ENCODE measurements at places on chromosomes 4 and X.

DNA sequence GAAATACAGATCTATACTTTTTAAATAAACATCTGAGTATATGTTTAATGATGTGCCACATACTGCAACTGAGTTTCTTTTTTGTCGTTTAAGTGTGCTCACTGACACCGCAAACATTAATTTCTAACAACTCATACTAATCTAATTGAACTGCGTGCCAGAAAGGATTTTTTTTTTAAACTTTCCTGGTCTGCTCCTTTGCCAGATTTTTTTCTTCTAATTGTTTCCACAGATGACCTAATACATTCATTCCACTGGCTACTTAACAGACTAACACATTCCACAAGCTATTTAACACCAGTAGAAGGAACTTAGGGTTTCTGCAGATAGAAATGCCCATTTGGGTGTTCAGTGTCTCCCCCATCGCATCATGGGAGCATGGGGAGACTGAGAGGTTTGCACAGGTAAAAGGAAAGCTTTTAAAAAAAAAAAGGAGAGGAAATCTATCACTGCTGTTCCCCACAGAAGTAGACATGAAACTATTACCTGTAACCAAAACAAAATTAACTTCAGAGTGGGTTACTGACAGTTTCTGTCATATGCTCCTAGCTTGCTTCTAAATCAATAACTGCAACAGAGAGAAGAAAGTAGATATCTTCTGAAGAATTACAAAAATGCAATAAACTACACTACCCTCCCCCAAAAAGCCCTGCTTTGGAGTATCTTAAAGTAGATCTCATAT is 31.6 kb downstream of the SH3KBP1 start:
- no peak for DNase-seq

GRCh38 chr4:3615386-3616286 is 83.4 kb upstream of the LRPAP1 start:
- peak; percentile 9 for DNase-seq

DNA sequence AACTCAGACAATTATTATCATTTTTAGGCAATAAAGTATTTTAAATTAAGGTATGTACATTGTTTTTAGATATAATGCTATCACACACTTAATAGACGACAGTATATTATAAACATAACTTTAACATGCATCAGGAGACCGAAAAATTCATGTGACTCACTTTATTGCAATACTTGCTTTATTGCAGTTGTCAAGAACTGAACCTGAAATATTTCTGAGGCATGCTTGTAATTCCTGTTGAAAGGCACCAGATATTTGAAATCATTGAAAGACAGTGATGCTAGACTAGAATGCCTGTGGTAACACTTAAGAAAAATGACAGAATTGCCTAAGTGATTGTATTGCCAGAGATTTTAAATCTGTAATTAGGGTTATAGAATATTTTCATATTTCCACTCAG is 175.6 kb upstream of the MAGEB2 start:
- no peak for DNase-seq

DNA sequence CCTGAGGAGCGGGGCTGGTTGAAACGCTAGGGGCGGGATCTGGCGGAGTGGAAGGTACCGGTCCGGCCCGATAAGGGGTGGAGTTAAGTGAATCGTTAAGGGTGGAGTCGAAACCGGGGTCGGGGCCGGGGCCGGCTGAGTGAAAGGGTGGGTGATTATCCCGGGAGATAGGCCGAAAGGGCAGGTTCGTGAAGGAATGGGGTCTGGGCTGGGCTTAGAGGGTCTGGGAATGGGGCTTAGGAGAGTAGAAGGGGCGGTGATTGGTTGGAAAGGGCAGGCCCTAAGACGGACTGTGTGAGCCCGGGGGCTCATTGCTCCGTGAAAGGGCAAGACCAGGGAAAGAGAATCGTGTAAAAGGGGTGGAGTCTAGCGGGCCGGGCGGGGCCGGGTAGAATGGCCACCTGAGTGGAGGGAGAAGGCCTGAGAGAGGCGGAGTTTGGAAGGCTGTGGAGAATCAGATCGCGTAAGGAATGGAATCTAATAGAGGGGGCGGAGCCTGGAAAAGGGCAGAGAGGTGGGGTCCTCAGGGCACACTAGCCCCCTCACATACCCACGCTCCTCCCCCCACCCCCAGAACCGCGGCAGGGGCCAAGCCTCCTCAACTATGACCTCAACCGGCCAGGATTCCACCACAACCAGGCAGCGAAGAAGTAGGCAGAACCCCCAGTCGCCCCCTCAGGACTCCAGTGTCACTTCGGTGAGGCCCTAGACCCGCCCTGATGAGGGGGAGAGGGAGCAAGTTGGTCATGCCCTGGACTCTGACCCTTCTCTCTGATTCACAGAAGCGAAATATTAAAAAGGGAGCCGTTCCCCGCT is 430 bp downstream of the HDAC6 start:
- DNase-seq: peak; percentile 77

DNA sequence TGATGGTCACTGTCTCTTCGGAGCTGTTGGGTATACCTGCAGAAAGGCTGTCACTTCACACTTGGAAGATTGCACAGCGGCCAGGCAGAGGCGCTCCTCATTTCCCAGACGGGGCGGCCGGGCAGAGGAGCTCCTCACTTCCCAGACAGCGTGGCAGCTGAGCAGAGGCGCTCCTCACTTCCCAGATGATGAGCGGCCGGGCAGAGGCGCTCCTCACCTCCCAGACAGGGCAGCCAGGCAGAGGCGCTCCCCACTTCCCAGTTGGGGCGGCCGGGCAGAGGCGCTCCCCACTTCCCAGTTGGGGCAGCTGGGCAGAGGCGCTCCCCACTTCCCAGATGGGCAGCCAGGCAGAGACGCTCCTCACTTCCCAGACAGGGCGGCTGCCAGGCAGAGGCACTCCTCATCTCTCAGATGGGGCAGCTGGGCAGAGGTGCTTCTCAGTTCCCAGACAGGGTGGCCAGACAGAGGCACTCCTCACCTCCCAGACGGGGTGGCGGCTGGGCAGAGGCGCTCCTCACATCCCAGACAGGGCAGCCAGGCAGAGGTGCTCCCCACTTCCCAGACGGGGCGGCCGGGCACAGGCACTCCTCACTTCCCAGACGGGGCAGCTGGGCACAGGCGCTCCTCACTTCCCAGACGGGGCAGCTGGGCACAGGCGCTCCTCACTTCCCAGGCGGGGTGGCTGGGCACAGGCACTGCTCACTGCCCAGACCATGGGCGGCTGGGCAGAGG is 18.8 kb downstream of the PABPC1L2B start:
- DNase-seq: no peak

DNA sequence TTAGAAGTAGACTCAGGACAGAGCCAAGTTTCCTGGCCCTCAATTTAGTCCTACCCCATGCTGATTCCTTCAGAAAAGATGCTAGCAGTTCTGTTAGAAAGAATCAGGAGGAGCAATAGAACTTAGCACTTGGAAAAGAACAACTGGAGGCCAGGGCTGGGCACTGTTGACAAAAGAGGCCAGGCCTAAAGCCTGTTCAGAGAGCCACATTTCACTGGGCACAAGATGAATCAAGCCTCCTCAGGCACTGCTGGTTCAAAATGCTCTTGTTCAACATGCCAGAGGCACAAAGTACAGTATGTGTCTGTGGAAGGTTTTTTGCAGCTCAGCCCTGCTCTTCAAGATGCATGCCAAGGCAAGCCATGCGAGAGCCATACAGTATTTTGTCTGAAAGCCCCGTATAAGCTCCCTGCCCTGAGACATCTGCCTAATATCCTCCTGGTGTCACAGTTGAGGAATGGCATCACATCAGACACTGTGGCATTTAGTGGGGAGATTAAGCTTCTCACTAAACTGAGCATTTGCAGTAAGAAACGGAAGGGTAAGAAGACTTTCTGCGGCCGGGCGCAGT is 53.7 kb downstream of the RASL11B start:
- DNase-seq: no peak

GRCh38 chr4:150005537-150005936 is 72.7 kb upstream of the DCLK2 start:
- no peak for DNase-seq

DNA sequence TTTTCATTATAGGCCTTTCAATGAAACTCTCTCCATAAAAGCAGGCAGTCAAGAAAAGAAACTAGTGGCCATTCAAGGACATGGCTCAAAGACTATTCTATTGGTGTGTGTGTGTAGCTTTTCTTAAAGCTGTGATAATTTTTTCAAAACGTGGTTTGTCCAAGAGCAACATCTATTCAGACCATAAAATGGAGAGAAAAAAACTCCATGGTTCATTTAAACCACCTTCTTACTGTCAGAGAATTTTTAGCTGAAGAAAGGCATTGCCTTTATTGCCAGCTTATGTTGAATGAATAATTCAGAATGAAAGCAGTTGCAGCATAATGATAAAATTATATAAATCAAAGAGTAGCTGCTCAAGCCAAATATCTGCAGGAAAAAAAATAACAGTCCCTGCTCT is 325.5 kb downstream of the PCDH18 start:
- DNase-seq: no peak

DNA sequence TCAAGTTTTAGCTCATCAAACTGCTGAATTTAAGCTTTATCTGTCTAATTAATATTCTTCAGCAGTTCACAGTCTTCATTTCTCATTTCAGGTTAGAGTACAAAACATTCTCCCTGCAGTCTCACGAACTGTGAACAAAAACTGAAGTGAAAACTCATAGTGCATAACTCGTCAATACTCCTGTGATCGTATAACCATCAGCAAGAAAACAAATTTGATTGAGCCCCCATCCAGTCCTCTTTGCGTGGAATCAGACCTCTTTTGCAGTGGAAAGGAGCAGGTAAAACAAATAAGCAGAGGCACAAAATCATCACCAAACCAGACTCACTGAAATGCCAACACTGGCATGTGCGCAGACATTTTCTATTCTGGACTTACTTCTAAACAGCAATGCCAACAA is 12.7 kb downstream of the ADAM29 start:
- DNase-seq: no peak

DNA sequence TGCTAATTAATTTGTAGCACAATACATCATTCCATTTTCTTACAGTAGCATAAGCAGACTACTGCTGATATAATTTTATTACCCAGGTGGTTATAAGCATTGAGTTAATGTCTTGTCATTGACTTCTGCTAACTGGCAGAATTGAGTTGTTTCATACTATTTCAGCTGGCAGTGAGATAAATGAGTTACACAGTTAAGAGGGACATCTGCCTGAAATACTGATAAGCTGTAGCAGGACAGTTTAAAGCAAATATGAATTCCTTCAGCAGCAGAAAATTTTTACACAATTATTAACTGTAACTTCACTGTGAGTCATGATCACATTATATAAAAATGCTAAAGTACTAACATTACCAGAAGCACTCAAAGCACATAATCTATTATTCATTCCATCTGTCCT is 326.8 kb downstream of the INPP4B start:
- no peak for DNase-seq

DNA sequence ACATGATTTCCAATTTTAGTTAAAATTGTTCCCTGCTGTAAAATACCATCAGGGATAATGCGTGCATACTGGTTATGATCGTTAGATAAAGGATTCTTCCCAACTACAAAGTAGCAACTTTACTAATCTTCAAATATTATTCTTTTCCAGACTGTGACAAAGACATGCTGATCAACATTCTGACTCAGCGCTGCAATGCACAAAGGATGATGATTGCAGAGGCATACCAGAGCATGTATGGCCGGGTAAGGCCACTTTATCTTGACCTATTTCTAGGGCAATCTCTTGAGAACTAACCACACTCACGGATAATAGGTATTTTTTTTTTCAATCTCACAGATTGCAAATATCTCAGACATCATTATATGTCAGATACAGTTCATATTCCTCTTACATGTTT is 47.0 kb downstream of the ANXA10 start:
- no peak for DNase-seq

- DNase-seq: no peak
Observed at GRCh38 chr4:171601091-171601490, 212.1 kb upstream of the GALNTL6 start.

GRCh38 chr4:17064959-17065358 is 166.5 kb upstream of the LDB2 start:
- no peak for DNase-seq

DNA sequence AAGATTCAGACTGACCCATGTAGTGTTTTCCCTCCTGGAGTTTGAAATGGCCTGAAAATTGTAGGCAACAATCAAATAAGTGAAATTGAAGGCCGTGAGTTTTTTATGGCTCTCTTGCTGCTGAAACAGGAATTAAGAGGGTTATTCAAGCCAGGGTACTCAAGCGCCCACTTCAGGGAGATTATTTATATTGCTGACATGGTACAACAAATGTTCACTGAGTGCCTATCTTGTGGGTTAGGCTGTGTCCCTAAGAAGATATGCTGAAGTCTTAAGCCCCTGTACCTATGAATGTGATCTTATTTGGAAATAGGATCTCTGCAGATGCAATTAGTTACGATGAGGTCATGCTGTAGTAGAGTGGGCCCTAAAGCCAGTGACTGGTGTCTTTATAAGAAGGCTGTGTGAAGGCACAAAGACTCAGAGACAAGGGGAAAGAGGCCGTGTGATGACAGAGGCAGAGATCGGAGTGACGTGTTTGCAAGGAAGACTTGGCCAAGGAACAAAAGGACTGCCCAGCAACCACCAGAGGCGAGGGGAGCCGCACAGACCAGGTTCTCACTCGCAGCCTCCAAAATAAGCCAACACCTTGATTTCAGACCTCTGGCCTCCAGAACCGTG is 72.9 kb downstream of the MED28 start:
- DNase-seq: no peak

DNA sequence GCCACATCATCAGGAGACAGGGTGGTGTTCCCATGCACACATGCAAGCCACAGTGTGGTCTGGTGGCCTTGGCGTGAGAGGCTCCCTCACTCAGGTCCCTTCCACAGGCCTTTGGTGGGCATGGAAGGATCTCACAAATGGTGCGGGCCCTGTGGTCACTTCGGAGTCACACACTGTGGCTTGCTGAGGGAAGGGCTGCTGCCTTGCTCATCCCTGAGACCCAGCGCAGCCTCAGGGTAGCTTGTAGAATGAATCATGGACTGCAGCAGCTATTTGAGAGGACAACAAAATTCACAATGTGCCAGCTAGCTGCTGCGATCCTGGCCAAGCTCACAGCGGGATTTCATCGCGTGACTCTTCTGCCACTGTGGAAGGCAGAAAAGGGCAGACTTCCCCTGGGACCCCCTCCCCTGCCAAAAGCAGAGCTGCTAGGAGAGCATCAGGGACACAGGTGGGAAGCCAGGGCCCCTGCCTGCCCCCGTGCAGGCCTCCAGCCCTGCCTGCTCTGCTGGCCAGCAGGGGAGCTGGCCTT is 106.4 kb downstream of the ABLIM2 start:
- no peak for DNase-seq
